ENCODE measurements at places on chromosomes 3 and 15.

GRCh38 chr15:73293773-73294172, 75.0 kb downstream of the HCN4 start:
- DNase-seq: no peak

GRCh38 chr3:100125161-100125938, 11.0 kb upstream of the FILIP1L start:
- no peak for DNase-seq

GRCh38 chr3:133830071-133830470, 24.5 kb downstream of the SRPRB start:
- no peak for DNase-seq

- no peak for DNase-seq
These were observed 70.4 kb downstream of the PPM1L start for GRCh38 chr3:160826408-160826807.

GRCh38 chr3:71584394-71585011, 975 bp upstream of the FOXP1 start:
- DNase-seq: peak; percentile 24

DNA sequence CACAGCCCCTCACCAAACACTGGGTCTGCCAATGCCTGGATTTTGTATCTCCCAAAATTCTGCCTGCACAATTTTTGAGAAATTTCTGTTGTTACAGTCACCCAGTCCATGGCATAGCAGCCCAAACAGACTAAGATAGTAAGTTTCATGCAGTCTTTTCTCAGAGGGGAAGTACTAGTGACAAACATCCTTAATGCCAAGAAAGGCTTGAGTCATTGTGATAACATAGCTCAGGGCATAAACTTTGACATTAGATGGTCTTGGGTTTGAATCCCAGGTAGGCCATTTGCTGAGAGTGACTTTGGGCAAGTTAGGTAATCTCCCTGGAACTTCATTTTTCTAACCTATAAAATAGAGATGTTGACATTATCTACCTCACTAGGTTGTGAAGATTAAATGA, 36.1 kb upstream of the PFN2 start:
- DNase-seq: no peak

GRCh38 chr3:194176274-194176991, 40.5 kb downstream of the HES1 start:
- no peak for DNase-seq

DNA sequence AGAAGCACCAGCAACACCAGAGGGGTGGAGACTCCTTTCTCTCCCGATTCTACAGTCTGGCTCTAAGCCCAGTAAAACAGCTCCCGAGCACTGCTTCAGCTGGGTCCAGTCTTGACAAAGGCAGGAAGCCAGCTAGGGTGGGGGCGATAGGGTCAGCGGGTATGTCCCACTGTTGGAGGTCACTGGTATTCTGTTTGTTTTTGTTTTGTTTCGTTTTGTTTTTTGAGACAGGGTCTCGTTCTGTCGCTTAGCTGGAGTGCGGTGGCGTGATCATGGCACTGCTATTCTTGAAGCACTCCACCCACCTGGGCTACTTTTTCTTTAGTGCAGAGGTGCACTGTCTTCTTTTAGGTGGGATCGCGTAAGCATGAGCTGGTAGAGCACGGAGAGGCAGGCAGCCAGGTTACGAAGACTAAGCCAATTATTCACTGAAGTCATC, 16.3 kb downstream of the GCSAM start:
- DNase-seq: no peak

DNA sequence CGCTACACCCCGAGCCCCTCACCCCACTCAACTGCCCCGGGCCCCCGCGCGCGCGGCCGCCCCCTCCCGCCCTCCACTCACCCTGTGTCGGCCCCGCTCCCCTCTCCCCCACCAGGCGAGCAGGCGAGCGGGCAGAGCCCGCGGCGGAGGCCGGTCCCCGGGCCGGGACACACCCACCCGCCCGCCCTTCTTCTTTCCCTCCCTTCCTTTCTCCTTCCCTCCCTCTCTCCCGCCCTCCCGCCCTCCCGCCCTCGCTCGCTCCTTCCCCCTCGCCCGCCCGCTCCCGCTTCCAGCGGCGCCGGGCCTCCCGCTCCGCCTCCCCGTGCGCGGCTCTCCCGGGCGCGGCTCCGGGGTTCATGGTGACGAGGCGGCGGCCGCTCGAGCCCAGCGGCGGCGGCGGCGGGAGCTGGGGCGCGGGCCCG, at the start of gene CTDSPL:
Gene CTDSPL, plus strand, starts transcription at position 261 of the 422 bp plus-strand sequence. CDS start 320 bp downstream, outside the sequence.
- no peak for DNase-seq

DNA sequence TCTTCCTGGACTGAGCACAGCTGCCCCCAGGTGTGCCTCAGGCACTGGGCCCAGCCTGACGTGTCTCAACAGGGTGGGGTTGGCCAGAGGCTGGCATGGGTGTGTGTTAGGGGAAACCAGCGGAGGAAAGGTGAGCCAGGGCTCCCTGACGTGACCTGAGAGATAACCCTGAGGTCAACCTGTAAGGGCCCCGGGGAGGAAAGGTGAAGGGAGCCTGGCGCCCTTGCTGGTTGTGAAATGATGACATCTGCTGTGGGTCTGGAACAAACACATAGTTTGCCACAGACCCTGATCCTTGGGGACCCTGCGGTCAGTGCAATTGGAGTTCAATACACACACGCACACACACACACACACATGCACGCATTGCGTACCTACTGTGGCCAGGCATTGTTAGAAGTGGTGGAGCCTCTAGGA, 100.2 kb upstream of the TLE3 start:
- no peak for DNase-seq

DNA sequence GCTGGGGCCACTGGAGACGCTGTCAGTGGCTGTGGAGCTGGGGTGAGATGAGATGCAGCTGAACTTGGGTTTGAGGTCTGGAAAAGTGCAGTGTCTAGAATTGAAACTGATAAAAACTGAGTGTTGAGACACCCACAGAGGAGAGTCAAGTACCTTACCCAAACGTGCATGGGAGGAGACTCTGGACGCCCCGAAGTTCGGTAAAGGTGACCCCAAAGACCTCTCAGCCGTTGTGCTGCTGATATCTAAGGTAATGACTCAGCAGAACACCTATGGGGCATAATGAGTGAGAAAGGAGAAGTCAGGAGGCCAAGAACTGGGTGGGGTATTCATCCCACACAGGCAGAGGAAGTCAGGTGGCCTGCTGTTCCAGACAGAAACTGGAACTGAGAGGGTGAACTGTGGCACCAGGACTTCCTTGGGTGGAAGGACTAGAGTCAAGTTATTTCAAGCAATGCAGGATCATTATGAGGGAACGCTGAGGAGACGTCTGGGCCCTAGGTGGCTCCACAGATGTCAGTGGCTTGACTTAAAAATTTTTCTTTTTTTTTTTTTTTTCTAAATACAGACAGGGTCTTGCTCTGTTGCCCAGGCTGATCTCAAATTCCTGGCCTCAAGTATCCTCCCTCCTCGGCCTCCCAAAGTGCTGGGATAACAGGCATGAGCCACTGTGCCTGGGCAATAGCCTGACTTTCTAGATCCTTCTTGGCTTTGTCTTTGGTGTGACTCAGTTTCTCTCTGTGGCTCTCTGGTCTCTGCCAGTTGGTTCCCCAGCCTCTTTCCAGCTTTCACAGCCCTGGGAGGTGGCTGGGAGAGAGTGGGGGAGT, 67.6 kb upstream of the GCNT3 start:
- DNase-seq: no peak

DNA sequence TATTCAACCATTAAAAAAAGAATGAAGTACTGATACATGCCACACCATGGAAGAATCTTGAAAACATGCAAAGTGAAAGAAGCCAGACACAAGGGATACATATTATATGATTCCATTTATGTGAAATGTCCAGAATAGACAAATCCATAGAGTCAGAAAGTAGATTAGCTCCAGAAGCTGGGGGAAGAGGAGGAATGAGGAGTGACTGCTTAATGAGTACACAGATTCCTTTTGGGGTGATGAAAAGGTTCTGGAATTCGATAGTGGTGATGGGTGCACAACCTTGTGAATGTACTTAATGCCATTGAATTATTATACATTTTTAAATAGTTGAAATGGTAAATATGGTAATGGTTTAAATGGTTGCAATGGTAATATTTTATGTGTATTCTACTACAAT, 90.6 kb upstream of the SPATA12 start:
- no peak for DNase-seq

- no peak for DNase-seq
These were observed 61.7 kb upstream of the PPIB start for GRCh38 chr15:64224511-64224910.
